Neuronal stem cell (in vitro differentiated cells): ENCODE measurements at places on chromosomes 7 and 10.

DNA sequence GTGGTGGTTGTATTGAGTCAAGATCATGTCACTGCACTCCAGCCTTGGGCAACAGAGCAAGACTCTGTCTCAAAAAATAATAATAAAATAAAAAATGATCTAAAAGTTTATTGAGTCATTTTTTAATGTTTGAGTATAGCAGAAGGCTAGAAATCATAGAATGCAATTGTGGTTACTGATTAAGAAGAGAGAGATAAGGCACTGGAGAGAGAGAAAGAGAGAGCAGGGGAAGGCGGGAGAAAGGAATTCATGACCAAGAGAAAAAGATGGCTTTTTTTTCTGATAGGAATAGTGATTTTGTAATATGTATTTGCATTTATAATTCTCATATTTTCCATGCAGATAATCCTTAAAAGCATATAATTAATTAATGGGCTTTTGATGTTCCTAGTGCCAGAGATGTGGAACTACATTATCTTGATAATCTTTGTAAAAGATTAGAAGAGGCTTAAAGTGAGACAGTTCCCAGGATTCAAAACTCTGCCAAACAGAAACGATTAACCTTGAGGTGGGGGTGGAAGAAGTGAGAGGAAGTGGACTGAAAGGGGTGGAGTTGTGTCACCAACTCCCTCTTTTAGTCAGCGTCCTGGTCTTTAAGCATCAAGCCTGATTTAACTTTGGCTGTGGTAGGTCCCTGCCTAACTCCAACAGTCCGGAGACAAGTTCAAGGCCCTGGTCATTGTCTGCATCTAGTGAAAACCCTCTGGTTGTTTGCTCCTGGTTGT lies 76.2 kb downstream of the CHN2 start:
- DNase-seq = no peak

- DNase-seq = no peak
Measured at GRCh38 chr10:18607503-18608378, 43.6 kb downstream of the NSUN6 start.

DNA sequence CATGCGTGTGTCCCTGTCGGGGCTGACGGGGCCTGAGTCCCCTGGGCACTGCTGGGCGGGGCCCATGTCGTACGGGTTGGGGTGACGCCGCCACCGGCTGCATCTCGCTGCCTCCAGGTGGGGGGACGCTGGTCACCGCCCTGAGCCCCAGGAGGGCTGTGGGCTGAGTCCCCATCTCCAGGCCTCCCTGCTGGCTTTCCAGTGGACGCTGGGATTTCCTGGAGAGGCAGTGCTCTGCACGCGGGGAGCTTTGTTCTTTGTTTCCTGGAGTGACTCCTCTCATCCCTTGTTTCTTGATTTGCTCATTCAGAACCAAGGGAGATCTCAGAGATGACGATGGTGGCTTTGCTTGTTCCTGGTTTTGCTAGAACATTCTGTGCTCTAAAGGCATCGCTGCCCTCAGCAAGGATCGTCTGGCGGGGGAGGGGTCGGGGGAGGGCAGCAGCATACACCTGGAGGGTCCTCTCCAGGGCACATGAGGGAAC lies 21.0 kb downstream of the PWWP2B start:
- DNase-seq = no peak

DNA sequence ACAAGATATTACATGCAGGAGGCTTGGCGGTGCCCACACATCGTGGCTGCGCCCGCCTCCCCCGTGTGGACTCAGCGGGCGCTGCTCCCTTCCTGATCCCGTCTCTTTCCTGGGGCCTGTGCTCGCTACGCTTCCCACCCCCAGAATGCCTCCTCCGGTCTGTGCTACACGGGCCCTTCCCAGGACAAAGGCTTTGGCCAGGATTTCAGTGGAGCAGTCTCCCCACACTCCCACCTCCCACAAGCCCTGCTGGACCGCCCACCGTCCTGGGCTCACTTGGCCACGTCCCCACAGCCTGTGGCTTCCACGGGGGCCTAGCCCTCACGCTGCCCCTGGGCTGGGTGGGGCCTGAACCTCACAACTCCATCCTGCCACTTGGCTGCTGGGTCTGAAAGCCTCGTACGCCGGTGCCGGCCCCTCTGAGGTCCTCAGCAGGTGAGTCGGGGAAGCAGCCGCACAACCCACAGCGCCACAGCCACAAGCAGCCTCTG lies 17.3 kb downstream of the CFAP46 start:
- no peak for DNase-seq

DNA sequence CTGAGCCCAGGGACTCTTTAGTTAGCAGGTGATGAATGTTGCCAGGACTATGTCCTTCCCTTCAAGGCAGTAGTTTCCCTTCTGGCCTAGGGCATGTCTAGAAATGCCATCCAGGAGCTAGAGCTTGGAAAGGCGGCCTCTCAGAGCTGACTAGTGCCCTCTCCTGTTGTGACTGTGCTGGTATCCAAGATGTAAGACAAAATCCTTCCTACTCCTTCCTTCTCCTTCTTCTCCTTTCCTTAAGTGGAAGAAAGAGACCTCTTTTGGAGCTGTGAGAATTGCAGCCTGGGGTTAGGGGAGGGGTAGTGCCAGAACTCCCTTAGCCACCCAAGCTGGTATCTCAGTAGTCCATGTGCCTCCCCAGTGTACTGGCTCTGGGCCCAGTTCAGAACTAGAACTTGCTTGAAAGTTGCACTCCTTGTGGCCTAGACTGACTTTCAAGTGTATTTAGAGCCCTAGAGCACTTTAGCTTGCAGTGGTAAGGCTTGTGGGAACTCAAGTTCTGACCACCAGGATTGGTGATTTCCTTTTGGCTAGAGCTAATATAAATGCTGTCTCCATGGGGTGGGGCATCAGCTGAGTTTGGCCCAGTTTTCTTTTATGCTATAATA lies 118.8 kb downstream of the NPSR1 start:
- DNase-seq = no peak

DNA sequence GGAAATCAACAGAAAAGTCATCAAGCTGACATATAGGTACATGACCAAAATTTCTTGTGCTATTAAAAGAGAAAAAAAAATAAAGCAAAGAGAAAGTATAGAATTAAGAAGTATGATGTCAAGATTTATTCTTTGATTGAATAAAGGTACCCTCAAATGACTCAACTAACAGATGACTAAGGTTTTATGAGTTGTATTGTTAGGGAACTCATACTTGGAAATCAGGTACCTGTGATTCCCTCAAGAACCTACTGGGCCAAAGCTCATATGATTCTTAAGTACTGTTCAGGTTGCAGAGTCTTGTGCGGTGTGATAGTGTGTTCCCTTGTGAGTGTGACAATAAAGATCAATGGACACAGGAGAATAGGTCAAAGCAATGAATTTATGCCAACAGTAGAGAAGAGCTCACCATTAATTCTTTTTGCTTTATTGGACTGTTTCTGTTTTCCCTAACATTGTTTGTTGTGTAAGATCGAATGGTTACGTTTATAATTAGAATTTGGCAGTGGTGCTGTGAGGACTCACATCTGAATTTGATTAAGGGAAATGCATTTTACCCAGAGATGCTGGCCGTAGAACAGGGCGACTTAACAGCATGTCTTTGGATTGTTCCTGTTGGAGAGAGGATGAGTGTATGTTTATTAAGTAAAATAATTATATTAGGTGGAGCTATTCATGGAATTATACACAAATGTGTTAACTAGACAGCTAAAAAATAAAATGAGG lies 293.2 kb upstream of the SEMA3D start:
- DNase-seq = no peak

DNA sequence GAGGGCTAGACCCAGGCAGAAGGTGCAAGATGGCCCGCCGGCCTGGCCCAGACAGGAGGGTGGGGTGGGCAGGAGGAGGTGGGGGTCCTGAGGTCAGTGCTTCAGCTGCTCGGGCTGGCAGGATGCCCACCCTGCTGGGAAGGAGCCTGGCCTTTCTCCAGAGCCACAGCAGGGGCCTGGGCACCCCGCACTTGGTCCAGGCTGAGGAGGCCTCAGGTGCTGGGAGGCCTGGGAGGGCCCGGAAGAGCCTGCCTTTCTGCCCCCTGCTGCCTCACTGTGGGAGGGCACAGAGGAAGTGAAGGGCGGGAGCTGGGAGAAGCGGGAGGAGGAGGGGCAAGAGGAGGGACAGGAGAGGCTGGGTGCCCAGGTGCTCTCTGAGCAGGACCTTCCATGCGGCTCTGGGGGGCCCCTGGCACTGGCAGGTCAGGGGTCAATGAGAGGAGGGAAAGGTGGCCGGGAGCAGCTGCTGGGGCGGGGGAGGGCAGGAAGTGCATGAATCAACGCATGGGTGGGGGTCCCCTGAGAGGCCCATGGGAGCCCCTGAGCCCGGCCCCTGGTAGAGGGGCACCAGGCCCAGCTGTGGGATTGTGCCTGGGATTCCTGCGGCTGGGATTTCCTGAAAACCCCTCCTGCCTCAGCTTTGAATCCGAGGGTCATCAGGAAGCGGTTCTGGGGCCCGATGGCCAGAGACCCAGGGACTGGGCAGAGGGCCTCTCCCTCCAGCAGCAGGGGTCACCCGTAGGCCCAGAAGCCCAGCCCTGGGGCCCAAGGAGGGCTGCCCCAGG lies 49.9 kb downstream of the PWWP2B start:
- no peak for DNase-seq

DNA sequence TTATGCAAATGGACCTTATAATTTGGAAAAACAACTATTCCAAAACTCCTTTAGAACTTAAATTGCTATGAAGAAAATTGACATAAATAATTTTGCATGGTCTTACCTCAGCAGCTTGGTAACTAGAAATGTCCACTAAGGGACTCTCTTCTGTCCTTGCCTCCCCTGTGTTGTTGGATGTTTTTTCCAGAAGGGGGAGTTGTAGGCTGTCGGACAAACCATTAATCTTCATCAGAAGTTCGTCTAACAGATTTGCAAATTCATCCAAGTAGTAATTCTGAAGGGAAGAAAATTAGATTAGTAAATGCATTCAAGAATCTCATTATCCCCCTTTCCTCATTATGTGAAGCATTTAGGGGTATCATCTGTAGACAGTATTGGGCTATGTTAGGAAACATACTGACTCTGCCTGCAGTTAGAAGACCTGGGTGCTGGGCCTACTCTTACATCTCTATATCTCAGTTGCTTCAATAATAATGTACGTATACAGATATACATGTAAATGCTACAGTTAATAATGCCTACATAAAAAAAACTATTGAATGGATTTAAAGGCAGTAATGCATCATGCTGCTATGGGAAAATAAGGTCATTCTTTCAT lies 155.6 kb downstream of the PKD1L1 start:
- no peak for DNase-seq

DNA sequence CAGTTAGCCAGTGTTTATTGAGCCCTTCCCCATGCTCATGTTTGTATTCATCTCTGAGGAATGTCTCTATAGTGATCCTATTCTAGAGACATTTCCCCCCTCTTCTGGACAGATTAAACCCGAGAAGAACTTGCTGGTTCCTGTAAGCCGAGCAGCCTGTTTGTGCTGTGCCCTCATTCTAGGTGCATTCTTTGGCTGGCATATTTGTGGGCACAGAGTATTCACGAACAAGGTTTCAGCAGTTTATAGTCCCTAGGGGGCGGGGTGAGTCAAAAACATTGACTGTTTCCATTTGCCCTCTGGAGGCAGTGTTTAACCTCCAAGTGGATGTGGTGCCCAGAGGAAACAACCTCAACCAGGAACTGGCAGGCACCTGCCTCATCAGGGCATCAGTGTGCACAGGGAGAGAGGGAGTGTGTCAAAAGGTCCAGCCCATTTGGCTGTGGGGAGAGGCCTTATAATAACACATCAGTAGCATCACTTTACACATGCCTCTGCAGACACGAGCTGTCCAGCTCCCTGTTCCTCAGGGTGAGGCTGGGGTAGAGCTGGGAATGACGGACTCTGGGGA lies 273.3 kb upstream of the LRGUK start:
- peak; percentile 26 for DNase-seq

DNA sequence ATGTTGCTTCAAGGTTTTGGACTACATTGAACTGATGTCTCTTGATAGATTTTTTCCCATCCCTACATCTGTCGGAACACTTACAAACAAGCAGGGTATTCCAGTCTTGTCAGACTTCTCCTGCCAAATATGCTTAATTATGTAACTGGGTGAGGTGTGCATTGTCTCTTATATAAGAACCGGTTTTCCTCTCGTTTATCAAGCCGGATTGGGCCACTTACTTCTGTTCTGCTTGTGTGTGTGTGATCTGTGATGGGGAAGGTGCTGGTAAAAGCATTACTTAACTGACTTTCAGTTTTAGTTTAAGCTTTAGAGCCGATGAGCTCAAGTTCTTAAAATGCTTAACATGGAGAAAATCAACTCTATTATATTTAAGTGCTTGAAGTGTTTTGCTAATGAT lies 57.9 kb downstream of the OTUD1 start:
- DNase-seq = no peak

DNA sequence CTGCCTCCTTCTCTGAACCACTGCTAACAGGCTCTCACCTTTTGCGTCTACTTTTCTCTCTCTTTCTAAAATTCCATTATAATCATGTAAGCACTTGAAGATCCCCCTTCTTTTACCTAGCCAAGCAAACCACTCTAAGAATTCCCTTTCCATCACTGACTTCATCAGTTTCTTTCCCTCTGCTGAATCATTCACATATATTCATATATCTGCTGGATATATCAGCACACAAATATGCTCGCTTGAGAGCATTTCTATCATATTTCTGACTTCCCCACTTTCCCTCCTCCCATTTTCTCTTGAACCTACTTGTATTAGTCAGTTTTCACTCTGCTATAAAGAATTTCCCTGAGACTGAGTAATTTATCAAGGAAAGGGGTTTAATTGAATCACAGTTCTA lies 84.2 kb upstream of the LRRN3 start:
- DNase-seq = no peak

GRCh38 chr10:26085549-26085948 lies 131.0 kb upstream of the GAD2 start:
- no peak for DNase-seq

DNA sequence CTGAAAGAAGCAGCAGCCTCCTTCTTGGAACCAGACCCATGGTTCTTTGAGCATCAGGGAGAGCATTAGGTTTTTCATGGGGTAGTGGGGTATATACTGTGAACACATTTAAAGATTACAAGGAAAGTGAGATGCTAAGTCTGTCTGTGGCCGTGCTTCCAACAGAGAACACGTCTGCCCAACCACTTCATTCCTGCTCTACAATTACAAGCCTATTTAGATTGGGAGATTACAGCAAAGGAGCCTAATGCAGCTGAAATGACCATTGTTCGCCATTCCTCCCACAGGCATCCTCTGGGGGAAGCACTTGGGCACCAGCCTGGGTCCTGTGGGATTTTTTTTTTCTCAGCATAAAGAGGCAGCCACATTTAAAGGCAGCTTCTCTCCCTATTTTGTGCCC lies 536.4 kb downstream of the XPNPEP1 start:
- no peak for DNase-seq

DNA sequence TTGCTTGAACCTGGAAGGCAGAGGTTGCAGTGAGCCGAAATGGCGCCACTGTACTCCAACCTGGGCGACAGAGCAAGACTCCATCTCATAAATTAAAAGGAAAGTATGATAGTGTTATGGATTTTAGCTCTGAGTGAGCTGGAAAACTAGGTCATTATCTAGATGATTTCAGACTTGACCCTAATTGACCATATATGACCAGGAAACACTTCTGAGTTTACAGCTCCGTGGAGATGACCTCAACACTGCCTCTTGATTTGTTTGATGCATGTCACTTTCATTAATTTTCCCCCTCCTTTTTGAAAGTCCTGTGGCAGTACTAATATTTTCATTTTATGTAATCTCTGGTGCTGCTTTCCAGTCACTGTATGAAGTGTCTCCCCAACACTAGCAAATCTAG lies 7.8 kb upstream of the SEC61A2 start:
- DNase-seq = no peak

GRCh38 chr10:86220626-86221025 lies 146.0 kb downstream of the GRID1 start:
- DNase-seq = no peak
